ENCODE measurements at places on chromosomes 1 and 21.

DNA sequence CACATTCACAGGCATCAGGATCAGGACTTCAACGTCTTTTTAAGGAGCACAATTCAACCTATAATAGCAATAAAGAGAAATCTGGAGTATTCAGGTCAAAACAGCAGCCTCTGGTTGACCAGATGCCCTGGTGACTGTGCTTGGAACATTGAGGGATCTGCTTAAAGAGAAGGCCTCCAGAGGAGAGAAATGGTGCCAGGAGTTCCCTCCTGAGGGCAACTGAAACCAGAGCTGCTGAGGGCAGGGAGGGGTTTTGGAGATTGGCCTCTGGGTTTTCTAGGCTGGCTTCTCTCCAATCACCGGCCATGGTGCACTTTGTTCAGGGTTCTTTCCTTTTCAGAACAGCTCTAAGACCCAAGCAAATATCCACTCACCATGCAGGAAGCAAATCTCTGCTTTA, 190.7 kb upstream of the KIAA0040 start:
- DNase-seq = no peak

DNA sequence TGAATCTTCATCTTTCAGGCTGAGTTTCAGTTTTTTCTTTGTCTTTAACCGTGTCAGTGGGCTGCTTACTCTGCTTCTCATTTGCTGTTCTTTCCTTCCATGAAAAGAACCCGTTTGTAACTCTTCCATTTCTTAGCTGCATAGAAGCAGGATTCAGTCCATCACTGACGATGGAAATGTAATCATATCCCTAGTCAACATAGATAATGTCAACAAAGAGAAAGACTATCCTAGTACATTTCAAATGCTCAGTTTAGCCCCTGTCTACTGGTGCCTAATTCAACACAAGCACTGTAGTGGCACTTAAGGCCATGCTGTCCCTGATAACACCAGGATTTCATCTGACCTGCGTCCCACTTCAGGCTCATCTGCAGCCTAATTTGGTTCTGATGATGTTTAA, 376 bp downstream of the GBP1 start:
- DNase-seq = no peak

GRCh38 chr1:226882187-226882586, 11.8 kb downstream of the PSEN2 start:
- no peak for DNase-seq

DNA sequence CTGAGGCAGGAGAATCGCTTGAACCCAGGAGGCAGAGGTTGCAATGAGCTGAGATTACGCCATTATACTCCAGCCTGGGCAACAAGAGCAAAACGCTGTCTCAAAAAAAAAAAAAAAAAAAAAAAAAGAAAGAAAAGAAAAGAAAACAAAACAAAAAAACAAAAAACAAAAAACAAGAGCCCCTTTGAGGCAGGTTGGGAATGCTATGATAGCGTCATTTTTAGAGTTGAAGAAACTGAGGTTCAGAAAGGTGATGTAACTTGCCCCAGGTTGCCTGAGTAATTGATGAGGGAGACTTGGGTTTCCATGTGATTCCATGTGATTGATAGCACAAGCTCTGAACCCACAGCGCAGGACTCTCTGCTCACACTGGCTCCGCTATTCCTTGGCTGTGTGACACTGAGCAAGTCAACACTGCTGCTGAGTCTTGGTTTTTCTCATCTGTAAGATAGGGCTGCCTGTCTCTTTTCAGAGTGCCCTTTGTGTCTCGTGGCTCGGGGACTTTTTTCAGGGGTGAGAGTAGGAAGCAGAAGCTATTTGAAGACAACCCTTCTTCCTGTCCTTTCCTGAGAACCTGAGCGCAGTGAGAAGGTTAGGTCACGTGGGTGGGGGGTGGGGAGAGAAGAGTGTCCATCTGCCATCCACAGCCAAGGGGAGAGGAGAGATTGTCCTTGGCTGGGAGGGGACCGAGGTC, 2.5 kb downstream of the CNR2 start:
- no peak for DNase-seq

GRCh38 chr1:1619917-1620361, 4.6 kb downstream of the MIB2 start:
- no peak for DNase-seq

GRCh38 chr1:86153836-86154235, 2.7 kb downstream of the COL24A1 start:
- no peak for DNase-seq

GRCh38 chr1:210707300-210708240, 378.9 kb downstream of the HHAT start:
- DNase-seq = no peak

GRCh38 chr1:178093494-178093950, 382 bp upstream of the RASAL2 start:
- DNase-seq = peak; percentile 85

- DNase-seq = no peak
These were observed 87.9 kb downstream of the ZZZ3 start for GRCh38 chr1:77594366-77595112.

GRCh38 chr21:44919111-44919912, 1.4 kb downstream of the ITGB2 start:
- DNase-seq = no peak

DNA sequence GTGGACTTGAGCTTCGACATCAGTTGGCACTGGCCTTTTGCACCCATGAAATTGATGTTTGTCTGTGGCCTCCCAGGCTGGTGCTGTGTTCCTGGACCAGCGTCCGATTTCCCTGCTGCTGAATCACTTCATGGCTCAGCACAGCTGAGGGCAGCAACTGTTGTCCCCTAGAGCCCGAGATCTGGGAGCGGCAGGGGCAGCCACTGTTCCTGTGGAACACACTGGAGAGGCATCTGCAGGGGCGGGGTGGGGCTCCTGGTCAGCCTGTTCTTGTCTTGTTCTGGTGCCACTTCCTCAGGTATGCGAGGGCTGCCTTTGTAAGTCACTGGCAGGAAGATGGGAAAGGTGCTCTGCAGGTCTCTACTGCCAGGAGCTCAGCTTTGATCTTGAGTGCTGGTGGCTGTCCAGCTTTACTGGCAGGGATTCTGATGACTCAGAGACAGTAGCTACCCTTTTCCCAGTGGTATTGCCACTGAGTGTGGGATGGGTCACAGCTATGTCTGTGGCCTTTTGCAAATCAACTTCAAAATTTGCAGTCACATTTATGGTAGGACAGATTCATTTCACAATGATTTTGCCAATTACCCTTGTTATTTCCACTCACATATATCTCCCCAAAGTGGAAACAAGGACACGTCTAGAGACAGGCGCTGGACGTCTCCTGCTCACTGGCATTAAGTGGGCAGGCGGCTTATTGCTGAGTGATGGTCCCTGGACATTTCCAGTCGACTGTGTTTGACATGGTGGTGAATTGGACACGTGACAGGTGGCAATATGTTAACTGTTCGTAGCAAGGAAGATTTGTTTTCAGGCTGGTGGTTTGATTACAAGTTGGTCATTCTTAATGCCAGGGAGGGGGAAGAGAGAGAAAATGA, 15.3 kb downstream of the AGPAT3 start:
- DNase-seq = no peak

DNA sequence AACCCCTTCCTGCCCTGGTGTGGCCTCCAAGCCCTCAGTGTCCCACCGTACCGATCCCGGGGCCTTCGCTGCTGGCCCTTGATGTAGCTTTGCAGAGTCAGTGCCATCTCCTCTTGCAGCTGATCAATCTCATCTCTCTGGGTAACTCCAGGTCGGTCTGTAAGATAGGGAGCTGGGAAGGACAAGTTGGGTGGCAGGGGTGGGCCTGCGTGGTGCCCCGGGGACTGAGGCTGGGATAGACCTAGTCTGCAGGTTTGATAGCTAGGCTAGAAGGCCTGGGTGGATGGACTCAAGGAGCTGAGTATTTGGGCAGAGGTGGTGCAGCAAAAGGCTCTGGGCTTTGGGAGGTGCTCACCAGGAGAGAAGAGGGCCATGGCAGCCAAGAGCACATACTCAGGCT, 4.9 kb downstream of the TOMM40L start:
- DNase-seq = no peak

DNA sequence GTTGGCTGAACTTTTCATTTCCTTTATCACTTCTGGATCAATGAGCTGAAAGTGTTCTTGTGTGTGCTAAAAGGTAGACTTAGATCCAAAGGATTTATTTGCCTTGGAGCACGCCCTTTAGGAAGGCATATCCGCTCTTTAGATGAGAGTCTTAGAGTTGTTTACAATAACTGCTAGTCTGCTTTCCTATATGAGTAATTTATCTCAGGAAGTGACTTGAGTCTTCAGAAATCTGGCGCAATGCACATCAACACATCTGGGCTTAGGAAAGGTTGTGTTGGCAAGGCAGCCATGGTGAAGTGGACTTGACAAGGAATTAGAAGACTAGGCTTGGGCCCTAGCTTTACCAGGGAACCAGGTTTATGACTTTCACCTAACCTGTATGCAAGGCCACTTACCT, 204.1 kb upstream of the PTGFR start:
- no peak for DNase-seq

DNA sequence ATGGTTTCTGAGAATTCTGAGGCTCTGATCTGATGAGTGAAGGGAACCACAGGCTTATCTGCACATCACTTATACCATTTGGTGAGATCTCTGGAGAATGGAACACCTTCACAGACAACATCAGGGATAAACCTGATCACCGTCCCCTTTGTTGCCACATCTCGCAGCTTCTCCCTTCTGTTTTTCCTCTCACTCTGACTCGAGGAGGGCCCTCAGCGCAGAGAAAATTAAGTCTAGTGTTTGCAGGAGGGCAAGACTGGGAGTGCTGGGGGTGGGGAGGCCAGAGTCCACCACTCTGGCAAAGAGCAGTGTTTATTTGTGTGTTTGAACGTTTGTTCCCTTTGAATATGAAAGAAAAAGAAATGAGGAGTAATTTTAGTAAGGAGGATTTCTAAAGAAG, 29.0 kb upstream of the BATF3 start:
- no peak for DNase-seq

DNA sequence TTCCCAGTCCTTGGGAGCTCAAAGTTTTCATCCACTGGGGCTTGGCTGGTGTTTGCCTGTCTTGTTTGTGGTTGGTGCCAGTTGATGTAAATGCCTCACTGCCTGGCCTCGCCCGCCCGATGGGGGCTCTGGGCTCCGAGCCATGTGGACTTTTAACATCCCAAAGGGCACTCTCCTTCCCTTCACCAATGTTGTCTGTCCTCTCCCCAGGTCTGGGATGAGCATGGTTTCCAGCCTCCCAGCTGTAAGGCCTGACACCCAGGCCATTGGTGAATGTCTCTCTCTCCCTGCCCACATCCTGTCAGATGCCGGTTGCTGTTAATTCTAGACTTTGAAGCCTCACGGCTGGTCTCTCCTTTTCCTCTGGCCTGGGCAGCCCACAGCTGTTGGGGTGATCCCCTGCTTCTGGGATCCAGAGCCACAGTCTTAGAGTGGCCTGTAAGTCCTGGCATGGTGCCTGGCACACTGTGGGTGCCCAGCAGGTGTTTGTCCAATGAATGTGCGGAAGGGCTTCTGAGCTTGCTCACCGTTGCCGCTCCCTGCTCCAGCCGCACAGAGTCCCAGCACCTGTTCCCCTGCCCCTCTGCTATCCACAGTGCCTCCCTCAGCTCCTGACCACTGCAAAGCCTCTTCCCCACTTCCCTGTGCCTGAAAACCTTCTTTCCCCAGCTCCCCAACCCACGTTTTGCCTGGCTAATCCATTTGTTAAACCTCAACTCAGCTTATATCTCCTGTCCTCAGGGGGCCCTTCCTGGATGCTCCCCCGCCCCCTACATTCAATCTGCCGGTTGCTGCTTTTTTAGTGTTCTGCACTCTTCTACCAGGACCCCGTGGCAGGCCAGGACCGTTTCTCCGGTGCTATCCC, 3.3 kb upstream of the C1orf174 start:
- DNase-seq = no peak

DNA sequence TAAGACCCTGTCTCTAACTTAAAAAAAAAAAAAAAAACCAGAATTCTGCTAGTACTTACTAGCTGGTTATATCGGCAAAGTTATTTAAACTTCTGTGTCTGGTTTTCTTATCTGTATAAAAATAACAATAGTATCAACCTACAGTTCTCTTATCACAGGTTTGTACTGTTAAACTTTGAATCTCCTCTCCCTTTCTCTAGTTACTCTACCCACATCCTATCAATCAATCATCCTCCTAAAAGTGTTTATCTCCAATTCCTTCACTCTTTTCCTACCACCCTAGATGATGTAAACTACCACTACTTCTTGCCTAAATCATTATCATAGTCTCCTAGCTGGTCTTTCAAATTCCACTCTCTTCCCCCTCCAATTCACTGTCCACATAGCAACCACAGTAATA, 27.6 kb downstream of the USP33 start:
- no peak for DNase-seq

GRCh38 chr21:42003051-42003461, 7.1 kb downstream of the ZBTB21 start:
- DNase-seq = no peak

DNA sequence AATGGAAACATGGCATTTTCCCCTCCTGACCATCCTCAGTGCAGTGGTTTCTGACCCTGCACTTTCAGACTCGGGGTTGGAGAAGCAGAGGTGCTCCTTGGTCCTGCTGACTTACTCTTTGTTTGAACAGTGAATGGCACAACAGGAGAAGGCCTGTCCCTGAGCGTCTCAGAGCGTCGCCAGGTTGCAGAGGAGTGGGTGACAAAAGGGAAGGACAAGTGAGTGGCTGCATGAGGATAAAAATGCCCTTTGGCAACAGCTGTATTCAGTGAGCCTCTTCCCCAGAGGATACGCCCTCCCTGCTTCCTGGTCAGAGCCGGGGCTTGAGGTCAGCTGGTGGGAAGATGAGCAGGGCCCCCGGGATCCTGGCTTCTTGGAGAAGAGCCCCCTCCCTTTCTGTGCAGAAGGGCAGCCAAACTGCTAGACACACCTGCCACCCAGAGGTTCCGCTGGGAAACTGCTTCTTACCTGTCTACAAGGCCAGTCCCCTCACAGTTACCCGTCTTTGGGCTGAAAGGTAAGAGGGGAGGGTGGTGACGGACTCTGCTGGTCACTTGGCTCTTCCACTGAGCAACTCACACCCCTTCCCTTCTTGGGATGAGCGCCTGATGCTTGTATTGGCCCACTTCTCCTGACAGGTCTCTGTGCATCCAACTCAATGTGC, 16.6 kb downstream of the NPL start:
- DNase-seq = no peak

DNA sequence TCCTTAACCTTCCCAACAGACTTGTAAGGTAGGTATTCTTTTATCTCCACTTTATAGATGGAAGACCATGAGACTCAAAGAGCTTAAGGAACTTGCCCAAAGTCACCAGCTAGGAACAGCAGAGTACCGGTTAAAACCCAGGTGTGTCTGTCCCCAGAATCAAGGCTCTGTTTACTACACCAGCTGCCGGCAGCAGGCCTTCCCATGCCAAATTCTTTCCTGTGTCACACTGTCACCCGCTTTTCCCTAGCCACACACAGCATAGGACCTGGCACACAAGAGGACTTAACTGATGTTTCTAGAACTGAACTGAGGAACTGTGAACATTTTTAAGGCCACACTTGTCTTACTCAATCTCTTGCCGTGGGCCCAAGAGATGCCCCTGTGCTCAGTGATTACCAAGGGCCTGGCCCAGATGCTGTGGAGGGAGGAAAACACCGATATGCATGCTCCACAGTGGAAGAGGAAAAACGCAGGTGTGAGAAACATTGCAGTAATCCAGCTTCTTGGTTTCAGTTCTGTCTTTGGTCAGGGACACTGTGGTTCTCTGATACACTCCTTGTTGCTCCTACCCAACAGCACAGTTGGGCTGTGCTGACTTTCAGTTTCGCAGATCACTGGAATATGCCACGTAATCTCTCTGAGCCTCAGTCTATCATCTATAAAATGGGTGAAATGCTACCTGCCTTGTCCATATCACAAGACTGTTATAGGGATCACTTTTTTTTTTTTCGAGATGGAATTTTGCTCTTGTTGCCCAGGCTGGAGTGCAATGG, 13.9 kb upstream of the LY9 start:
- no peak for DNase-seq
